Calu3 (cell line): ENCODE measurements at places on chromosomes 4 and X. TPM values are rescaled to one million over a fixed set of nuclear protein-coding genes. Genes with fewer than 3 reads are reported as not detected.

DNA sequence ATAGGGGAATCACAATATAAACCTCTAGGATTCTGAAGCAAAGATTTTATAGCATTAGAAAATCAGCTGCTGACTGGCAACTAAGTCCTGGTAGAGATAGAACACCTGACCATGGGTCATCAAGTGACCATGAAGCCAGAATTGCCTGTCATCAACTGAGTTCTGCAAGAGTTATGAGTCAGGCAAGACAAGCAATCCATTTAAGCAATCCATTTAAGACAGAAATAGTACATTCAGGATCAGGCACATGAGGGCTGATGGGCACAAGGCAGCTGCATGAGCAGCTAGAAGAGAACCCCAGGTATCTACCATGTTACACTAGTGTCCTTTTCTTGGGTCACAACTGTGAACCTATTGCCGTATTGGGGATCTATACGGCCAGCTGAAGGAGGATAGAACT is 98.9 kb downstream of the SPRY1 start:
- no peak overlapping the region for H3K27ac ChIP-seq
- H3K4me1 ChIP-seq = no peaks in the 10 kb centered on the region
- no peaks in the 10 kb centered on the region for H3K36me3 ChIP-seq
- H3K27me3 ChIP-seq = no peaks in the 10 kb centered on the region

DNA sequence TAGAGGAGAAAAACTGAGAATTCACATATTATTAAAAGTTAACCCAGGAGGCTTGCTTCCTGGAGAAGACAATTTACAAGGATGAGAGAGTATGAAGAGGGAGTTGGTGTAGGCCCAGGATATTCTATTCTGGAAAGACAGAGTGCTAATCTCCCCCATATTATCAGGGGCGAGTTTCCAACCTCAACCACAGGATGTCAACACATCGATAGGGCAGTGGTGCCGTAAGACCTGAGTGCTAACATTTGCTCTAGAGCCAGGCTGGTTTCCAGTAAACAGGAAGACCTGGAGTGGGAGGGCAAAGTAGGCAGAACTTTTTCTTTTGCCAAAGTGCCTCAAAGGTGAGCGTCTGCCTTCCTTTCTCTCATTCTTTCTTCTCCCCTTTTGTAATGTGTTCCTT is 2.8 kb upstream of the AWAT1 start:
- no peaks in the 10 kb centered on the region for H3K36me3 ChIP-seq
- peaks cover 23% of the 10 kb centered on the region for H3K27me3 ChIP-seq
- no peak overlapping the region for H3K27ac ChIP-seq
- H3K4me3 ChIP-seq = no peak overlapping the region
- H3K4me1 ChIP-seq = no peaks in the 10 kb centered on the region

MMRN1 gene
- total RNA-seq = not detected in 2 replicates

- no peaks in the 10 kb centered on the region for H3K27me3 ChIP-seq
- no peak overlapping the region for H3K27ac ChIP-seq
- H3K4me3 ChIP-seq = no peak overlapping the region
- no peak for DNase-seq
Measured at GRCh38 chrX:77426811-77427210, 20.4 kb upstream of the FGF16 start.

SRPK3 gene
- total RNA-seq = 0.14 and 0.29 TPM in 2 replicates

DNA sequence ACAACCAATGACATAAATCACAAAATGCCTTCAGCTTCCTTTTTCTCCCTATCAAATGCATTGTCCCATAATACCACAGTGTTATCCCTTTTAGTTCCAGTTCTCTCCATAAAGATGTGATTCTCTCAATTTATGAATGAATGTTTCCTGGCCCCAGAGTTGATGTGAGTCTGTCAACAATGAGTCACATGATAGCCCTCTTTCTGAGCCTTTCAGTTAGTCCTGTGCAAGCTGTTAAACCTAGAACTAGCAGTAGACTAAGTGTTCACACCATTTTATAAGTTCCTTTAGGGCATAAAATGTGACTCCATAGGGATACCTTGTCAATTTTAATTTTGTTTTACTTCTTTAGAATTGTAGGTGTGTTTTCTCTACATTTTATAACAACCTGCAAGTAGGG is 129.5 kb downstream of the PABPC4L start:
- H3K4me3 ChIP-seq = no peak overlapping the region
- no peak for DNase-seq
- H3K4me1 ChIP-seq = no peaks in the 10 kb centered on the region
- no peak overlapping the region for H3K27ac ChIP-seq
- no peaks in the 10 kb centered on the region for H3K27me3 ChIP-seq

GRCh38 chr4:173182403-173182802 is 13.8 kb downstream of the GALNT7 start:
- H3K4me1 ChIP-seq = peaks cover 32% of the 10 kb centered on the region
- H3K27me3 ChIP-seq = no peaks in the 10 kb centered on the region
- peaks cover 9% of the 10 kb centered on the region for H3K36me3 ChIP-seq
- peak; percentile 25 for DNase-seq
- H3K4me3 ChIP-seq = peak overlapping the region; percentile 9

GRCh38 chr4:142293536-142293935 is 552.6 kb downstream of the INPP4B start:
- no peaks in the 10 kb centered on the region for H3K4me1 ChIP-seq
- H3K36me3 ChIP-seq = peaks cover 27% of the 10 kb centered on the region
- no peaks in the 10 kb centered on the region for H3K27me3 ChIP-seq
- H3K4me3 ChIP-seq = no peak overlapping the region
- DNase-seq = no peak
- no peak overlapping the region for H3K27ac ChIP-seq

DNA sequence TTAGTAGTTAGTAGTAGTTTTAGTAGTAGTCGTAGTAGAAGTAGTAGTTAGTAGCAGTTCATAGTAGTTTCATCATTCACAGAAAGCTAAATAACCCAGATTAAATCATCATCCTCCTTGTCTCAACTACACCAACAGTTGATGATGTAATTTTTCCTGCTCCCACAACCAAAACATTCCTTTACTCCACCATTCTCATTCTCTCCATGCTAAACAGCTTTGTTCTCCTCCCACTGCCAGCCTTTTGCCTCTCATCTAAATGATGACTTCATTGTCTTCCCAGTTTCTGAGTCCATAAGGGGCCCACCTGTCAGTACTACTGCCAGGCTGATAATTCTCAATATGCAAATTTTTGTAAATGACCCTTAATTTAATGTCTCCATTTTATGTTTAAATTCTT is 68.9 kb downstream of the ARHGAP24 start:
- no peaks in the 10 kb centered on the region for H3K36me3 ChIP-seq
- no peak for DNase-seq
- no peak overlapping the region for H3K27ac ChIP-seq
- no peaks in the 10 kb centered on the region for H3K27me3 ChIP-seq
- no peaks in the 10 kb centered on the region for H3K4me1 ChIP-seq

DNA sequence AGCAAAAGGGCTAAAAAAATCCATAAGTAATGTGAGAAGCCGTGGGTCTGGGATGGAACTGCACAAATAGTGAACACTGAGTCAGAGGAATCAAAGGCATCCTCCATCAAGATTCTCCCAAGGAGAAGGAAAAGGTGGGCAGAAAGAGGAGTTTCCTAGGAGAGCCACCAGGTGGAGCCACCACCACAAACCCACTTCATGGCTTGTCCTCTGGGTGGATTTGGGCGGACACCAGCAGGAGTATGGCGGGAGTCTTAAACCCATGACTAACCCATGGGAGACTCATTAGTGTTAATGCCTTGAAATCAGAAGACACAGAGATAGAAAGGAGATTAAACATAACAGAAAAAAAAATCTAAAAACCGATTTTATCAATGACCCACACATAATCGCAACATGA is 147.7 kb downstream of the SH3KBP1 start:
- no peaks in the 10 kb centered on the region for H3K27me3 ChIP-seq
- peaks cover 3% of the 10 kb centered on the region for H3K36me3 ChIP-seq
- peak; percentile 76 for DNase-seq
- H3K4me1 ChIP-seq = peaks cover 29% of the 10 kb centered on the region

GRCh38 chr4:141463678-141464077 is 172.7 kb upstream of the IL15 start:
- no peak overlapping the region for H3K4me3 ChIP-seq
- DNase-seq = no peak
- H3K27ac ChIP-seq = no peak overlapping the region
- H3K4me1 ChIP-seq = peaks cover 4% of the 10 kb centered on the region
- H3K36me3 ChIP-seq = no peaks in the 10 kb centered on the region
- H3K27me3 ChIP-seq = no peaks in the 10 kb centered on the region

DNA sequence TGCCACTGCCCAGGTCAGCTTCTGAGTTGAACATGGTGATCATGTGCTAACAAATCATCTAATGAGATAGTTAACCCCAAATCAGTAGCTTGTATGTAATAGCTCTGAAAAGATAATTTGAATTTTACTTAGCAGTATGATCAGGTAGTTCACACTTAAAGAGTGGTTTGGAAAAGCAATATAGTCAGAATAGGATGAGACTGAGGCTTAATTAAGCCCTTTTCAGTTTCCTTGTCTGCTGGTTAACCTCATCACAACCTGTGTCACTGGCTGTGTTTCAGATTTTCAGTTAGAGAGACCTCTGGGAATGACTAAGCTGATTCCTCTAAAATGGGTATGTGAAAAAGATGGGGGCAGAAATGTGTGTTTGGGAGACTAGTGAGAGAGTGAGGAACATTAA is 38.1 kb downstream of the GPR174 start:
- H3K36me3 ChIP-seq = no peaks in the 10 kb centered on the region
- no peaks in the 10 kb centered on the region for H3K27me3 ChIP-seq
- H3K4me3 ChIP-seq = no peak overlapping the region
- H3K27ac ChIP-seq = no peak overlapping the region

RTL3 gene
- total RNA-seq = not detected in 2 replicates

DNA sequence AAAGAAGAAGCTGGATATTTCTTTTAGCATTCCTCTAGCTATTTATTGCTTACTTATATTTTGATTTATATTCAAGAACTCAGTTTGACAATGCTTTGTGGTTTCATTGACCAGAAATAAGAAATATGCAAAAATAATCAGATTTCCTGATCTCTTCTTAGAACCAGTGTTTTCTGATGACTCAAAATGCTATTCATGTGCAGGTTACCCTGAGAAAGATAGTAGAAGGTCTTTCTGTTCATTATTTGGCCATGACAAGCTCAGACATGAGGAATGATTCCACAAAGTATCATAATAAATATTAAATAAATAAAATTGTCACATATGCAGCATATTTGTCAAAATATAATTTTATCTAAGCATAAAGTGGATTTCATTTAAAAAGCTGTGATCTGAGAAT is 24.1 kb downstream of the ADH7 start:
- H3K27me3 ChIP-seq = no peaks in the 10 kb centered on the region
- DNase-seq = no peak
- no peaks in the 10 kb centered on the region for H3K36me3 ChIP-seq
- peaks cover 20% of the 10 kb centered on the region for H3K4me1 ChIP-seq
- H3K27ac ChIP-seq = no peak overlapping the region
- H3K4me3 ChIP-seq = no peak overlapping the region

SETD7 gene
- 16.2 and 16.4 TPM in 2 replicates for total RNA-seq

HSFX4 gene
- not detected in 2 replicates for total RNA-seq

DNA sequence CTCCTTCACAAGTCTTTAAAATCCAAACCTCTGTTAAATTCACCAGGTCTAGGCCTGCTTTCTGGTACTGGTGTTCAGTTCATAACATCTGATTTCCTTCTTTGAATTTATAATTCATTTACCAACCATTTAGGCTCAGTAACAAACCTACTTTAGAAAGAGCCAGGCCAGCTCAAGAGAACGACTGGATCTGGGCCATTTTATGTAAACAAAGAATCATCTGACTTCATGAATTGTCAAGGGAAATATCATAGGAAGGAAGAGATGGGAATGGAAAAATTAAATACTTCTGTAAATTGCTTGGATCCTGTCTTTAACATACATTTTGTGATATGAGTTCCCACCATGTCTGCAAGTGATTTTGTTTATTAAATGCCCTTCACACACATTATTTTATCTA is 36.5 kb downstream of the DCHS2 start:
- no peak overlapping the region for H3K27ac ChIP-seq
- H3K4me1 ChIP-seq = no peaks in the 10 kb centered on the region
- H3K4me3 ChIP-seq = no peak overlapping the region
- no peak for DNase-seq
- no peaks in the 10 kb centered on the region for H3K27me3 ChIP-seq

DTHD1 gene
- not detected in 2 replicates for total RNA-seq

NEIL3 gene
- total RNA-seq = 8.7 and 10.6 TPM in 2 replicates

FRMPD4 gene
- not detected in 2 replicates for total RNA-seq

DNA sequence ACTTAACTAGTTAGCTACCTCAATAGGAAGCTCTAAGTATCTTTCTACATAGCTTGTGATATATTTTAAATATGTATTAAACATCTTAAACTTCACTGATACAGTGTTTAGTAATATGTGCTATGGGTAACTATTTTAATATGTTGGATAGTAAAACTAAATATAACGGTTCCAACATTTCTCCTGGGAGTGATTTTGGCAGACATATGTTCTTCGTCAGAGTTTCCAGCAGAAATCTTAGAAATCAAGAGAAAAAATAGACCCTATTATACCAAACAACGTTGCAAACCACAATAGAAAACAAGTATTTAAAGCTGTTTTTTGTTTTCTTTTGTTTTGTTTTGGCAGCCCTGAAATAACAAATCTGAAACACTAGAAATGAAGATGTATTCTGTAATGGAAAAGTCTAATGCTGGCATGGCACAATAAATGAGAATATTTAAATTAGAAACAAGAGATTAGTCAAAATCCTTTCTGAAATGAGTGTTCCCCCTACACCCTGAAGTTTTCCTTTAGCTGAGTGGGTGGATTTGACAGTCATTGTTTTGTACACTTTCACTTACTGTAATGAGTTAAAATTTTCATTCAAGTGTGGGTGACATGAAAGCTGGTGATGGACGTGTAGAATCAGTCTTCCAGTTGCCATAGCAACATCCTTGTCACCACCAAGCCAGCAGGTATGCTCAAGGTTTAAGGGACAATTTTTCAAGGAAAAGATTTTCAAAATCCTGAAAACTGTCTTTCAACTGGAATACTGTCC is 233.5 kb downstream of the SCFD2 start:
- no peaks in the 10 kb centered on the region for H3K36me3 ChIP-seq
- no peak overlapping the region for H3K27ac ChIP-seq
- no peak for DNase-seq

DNA sequence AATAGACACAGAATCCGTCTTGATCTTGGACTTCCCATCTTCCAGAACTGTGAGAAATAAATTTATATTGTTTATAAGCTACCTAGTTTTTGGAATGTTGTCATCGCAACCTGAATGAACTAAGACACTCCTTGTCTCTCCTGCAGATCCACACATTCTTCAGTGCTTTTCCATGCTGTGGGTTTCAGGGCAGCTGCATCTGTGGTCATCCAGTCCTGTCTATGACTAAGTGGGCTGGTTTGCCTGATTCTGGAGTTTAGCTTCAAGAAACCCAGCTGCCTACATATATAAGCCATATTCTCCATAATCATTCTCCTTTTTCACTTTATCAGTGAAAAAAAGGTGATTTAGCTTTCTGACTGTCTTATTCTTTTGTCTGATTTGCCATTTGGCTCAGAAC is 170.3 kb upstream of the KIT start:
- H3K27me3 ChIP-seq = no peaks in the 10 kb centered on the region
- no peak overlapping the region for H3K27ac ChIP-seq
- no peak overlapping the region for H3K4me3 ChIP-seq
- no peak for DNase-seq

DNA sequence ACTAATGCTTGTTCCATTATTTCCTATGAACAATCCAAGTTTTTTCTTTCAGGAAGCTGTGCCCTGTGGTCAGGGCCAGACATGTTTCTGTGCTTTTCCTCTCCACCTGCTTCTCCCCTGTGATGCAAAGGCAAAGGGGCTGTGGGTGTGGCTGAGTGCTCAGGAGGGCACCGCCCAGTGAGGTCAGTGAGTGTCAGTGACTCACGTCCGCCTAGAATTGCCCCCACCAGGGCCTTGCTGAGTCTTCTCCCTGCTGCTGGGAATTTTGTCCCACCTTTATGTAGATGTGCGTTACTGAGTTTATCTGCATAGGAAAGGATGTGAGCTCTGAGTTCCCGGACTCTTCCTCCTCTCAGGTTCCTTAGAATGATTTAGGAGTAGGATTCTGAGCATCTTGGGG is 283.2 kb downstream of the DCHS2 start:
- no peaks in the 10 kb centered on the region for H3K4me1 ChIP-seq
- H3K27ac ChIP-seq = no peak overlapping the region
- no peak overlapping the region for H3K4me3 ChIP-seq
- H3K36me3 ChIP-seq = no peaks in the 10 kb centered on the region
- DNase-seq = peak; percentile 40
